ENCODE measurements at places on chromosomes 11 and 22.

- DNase-seq = no peak
Measured at GRCh38 chr22:49005557-49005956, 822.1 kb downstream of the BRD1 start.

DNA sequence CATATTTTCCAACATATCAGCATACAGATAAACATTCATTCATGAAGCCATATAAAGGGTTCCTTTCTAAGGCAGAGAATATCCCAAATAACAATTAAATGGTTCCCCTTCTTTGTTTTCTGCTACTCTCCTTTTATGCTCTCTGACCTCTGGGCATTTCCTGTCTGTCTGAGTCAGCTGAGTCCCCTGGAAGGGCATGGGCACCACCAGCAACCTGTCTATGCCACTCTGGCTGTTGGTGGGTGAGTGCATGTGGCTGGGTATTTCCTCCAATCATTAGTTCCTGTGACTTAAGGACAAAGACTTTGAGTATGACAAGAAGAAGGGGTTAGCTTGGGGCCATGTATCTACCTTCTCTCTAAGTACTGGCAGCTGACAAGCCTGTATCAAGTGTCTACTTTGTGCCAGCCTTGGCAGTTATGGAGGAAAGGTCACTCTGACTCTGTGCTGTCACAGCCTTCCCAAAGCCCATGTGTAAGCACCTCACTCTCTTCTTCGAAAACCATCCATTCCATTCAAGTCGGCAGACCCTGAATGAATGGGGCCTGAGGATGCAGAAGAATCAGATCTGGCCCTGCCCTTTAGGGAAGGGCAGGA lies 86.3 kb upstream of the PHOX2A start:
- DNase-seq = no peak

DNA sequence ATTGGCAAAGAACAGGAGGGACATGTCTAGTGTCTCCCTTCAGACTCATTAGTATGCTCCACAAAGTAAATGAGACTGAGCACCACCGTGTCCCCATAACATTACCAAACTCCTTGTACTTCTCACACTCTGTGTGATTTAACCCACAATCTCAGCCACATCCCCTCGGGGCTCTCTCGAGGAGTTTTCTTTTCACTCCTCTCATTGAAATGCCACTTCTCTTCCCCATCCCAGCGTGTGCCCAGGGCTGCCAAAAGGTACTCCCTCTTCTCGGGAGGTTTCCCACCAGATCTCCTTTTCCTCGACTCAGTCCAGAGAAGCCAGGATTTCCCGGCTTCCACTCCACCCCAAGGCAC lies 1.1 kb downstream of the RBFOX2 start:
- DNase-seq = no peak

DNA sequence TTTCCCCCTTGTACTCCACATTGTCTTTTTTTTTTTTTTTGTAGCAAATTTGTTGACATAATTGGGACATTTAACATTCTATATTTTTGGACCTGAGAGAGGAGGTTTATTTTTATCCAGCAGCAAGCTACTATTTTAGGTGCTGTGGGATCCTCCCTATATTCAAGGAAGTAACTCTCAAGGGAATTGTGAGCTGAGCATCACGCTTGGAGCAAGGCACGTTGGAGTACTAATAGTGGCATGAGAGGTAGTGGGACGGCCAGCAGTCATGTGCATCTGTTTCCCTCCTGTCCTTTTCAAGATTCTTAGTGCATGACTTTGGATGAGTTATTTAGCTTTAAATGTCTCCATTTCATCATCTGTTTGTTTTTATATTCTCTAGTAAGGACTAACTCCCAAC lies 52.3 kb downstream of the EXT2 start:
- no peak for DNase-seq

DNA sequence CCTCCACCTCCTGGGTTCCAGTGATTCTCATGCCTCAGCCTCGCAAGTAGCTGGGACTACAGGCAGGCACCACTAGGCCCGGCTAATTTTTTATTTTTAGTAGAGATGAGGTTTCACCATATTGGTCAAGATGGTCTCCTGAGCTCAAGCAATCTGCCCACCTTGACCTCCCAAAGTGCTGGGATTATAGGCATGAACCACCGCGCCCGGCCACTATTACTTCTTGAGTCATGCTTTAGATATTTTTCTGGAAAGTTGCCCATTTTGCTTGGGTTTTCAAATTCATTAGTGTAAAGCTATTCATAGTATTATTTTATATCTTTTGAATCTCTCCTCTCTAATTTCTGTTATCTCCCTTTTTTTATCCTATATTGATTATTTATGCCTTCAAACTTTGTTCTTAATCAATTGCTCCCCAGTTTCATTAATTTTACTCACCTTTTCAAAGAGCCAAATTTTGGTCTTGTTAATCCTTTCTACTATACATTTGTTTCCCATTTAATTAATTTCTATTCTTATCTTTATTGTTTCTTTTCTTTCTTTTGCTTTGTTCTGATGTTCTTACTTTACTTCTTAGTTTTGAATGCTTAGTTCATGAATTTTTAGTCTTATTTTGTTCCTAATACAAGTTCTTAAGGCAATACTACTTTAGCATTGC lies 10.3 kb upstream of the RAC2 start:
- DNase-seq = no peak

DNA sequence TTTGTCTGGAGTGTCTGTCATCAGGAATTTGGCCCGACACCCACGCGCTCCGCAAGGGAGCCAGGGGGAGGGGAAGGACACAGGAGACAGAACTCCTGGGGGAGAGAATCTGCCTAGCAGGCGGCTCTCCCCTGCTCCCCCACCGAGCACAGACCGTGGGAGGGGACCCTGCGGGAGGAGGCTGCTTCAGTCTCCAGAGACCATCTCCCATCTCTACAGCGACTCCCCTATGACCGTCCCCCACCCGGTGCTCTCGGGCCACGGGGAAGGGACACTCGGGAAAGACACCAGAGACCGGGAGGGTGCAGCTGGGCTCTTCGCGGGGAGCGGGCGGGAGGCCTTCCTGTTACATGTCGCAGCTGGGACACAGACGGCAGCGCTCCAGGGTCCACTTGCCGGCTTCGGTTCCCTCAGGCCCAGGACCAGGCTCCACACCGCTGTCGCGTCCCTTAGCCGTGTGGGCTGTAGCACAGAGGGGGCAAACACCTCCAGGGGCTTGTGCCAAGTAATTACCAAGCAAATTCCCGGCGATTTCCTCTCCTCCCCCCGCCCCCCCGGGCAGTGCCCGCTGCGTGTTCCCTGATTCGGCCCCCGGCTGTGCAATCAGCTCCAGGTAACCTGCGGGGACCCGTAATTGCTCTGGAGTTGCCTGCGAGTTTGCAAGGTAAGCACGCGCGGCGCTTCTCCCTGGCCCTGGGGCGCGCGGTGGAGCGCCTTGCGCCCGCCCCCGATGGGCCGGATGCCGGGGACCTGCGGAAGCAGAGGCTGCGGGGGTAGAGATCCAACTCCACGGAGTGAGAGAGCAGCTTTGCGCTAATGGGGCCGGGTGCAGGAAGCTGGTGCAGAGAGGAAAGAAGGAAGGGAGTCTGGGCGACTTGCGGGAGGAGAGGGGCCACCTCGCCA lies 155.1 kb upstream of the CADM1 start:
- no peak for DNase-seq

- no peak for DNase-seq
Measured at GRCh38 chr11:8384199-8384821, 120.6 kb upstream of the LMO1 start.

- DNase-seq = no peak
Measured at GRCh38 chr11:2867142-2867541, 18.4 kb downstream of the CDKN1C start.

- no peak for DNase-seq
Measured at GRCh38 chr11:23278121-23278520, 417.8 kb upstream of the CCDC179 start.

GRCh38 chr11:104817973-104818372 lies 80.3 kb downstream of the CASP12 start:
- no peak for DNase-seq

DNA sequence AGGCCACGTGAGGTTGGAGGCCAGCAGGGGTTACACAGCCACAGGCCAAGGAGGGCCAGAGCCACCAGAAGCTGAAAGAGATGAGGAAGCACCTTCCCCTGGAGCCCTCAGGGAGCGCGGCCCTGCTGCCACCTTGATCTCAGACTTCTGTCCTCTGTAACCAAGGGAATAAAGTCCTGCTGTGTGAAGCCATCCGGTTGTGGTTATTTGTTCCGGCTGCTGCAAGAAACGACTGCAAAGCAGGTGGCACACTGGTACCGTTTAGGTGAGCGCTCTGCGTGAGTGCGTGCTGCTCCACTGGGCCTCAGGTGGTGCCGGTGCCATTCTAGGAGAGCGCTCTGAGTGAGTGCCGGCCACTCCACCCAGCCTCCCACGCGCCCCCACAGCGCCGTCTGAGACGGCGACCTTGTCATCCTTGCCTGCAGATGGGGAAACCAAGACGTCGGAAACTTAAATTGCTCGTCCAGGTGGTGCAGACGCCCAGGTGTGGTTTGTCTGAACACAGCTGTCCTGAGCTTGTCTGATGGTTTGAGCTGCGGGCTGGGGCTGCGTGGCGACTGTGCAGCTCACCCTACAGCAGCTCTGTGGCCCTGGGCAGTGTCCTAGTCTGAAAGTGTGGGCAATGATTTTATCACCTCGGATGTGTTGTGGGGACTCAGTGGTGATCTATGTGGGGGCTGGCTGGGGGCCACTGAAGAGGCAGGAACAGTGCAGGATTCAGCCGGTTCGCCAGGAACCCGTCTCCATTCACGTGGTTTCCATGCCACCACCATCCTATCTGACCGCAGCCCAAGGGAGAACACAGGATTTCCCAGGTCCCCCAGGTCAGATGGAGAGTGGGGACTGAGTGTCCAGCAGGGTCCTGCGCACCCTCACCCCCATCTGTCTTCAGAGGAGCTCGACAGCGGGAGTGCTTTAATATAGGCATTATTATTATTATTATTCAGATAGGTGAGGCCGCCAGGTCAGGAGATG lies 4.6 kb upstream of the MRGPRG start:
- DNase-seq = no peak

DNA sequence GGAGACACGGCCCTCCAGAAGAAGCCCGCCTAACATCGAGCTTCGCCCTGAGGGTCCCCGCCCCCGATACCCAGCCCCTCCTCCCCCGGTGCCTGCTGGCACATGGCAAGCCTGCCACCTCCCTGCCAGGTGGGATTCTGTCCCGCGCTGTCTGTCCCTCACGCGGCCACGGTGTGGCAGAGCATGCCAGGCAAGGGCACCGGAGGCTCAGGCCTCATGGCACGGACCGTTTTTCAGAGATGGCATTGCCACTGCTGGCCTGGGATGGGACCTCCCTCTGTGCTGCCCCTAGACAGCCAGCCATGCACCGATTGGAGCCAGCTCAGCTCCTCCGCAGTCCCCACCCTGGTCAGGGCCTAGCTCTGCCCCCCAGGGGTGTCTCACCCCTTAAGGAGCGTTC lies 19.4 kb downstream of the MRPL23 start:
- no peak for DNase-seq

DNA sequence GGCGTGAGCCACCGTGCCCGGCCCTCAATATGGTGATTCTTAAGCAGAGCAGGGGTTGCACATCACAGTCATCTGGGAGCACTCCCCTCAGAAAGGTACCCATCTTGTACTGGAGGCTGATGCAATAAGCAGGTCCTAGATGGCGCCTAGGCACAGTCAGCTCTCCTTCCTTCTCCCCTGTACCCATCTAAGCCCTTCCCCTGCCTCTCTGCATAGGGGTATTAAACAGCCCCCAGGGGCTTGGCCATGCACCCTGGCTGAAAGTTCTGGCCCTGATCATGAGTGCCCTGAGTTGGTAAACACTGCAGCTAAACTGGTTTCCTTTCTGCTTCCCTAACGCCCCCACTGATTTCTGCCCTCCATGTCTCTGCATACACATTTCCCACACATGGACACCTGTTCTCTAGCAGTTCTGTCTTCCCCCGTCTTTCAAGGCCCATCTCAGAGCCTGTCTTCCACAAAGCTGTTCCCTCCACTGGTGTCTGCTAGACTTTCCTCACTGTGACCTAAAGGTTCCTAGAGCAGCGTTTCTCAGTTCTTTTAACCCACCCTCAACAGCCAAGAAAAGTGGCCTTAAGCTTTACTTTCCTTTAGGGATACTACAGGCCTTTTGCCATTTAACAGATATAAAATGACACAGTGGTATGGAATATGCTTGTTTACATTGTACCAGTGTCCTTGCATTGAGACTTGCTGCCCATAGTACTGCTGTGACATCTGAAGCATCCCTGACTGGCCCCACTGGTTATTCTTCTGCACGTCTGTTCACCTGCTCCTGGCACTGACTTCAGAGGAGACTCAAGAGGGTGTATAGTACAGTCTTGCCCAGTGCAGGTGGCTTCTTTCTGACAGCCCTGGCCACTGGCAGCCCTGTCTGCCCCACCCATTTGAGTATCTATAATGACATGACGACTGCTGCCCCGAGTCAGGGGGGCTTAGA lies 15.6 kb downstream of the UBE2L3 start:
- DNase-seq = no peak

DNA sequence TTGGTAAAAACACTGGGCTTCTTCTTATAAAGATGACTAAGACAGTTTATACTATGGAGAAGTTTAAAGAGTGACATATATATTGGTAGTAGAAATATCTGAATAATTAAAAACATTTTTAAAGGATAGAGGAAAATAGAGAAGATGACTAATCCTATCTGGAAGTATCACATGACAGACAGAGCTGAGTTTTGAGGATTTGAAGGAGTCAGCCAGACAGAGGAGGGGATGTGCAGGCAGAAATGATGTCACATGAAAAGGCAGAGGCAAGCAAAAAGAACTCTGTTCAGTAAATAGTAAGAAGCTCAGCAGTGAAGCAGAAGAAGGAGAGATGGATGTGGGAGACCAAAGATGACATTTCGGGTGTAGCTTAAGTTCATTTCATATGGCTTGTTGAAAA lies 1.6 kb downstream of the OR10A2 start:
- DNase-seq = no peak

DNA sequence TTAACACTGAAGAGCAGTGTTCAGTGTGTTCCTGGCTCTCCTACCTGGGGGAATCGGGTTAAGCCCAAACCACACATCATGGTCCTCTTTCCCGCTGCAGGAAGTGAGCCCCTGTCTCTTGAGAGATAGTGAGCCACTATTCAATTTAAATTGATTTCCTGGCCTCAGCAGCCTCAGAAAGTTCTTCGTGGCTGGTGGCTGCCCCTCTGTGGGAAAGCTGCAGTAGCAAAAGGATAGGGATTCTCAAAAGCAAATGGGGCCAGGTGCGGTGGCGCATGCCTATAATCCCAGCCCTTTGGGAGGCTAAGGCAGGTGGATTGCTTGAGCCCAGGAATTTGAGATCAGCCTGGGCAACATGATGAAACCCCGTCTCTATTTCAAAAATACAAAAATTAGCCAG lies 49.1 kb upstream of the CD5 start:
- DNase-seq = no peak

- DNase-seq = no peak
Measured at GRCh38 chr22:20610243-20610686, 102.9 kb downstream of the MED15 start.

GRCh38 chr11:88266919-88267318 lies 70.6 kb downstream of the CTSC start:
- no peak for DNase-seq

- no peak for DNase-seq
Measured at GRCh38 chr22:30610299-30610698, 3.3 kb downstream of the TCN2 start.
